ENCODE measurements at places on chromosomes 3 and 15.

- DNase-seq, result no peak
Observed at GRCh38 chr3:4926892-4927291, 52.3 kb upstream of the BHLHE40 start.

- DNase-seq, result no peak
Observed at GRCh38 chr3:42019144-42019952, 57.4 kb upstream of the ULK4 start.

DNA sequence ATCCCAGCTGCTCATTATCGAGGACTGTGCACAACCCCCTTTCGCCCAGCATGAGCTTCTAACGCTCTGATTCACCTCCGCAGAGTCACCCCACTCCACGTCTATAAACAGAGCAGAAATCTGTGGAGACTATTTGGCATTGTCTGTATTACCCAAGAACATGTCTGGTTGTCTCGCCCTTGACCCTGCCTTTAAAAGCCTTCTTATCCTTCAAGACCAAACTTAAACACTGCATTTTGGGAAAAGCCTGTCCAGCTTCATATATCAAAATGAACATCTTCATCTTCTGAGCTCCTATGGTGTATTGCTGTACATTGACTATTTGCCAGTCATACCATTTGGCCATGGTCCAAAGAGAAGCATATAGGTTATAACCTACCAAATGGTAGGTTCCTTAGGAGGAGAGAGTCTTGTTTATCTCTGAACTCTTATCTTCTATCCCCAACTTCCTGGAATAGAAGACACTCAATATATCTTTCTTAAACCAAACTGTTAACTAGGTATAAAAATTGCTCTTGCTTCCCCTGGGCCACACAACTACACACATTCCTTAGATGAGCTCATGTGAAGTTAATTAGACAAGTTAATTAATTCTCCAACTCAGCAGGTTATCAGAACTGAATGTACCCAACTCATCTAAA, 90.1 kb downstream of the FBN1 start:
- DNase-seq, result no peak

- DNase-seq, result no peak
Observed at GRCh38 chr3:38986901-38987300, 64.8 kb downstream of the SCN11A start.

DNA sequence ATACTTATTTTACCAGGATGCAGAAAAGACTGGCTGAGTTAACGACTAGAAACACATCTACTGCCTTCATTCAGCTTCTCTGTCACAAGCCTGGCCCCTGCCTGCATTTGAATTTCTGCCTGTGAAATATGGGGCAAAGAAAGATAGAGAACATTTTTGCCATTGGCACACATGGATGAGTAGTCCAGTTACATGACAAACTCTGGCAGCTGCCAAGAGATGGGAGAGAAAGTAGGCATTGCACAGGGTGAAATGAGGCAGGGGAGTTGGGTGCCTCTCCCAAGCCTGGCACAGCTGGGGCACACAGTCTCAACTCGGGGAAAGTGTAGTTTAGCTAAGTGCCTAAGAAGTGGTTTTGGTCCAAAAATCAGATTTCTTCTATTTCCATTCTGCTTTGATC, 24.0 kb downstream of the ANXA2 start:
- DNase-seq, result no peak

DNA sequence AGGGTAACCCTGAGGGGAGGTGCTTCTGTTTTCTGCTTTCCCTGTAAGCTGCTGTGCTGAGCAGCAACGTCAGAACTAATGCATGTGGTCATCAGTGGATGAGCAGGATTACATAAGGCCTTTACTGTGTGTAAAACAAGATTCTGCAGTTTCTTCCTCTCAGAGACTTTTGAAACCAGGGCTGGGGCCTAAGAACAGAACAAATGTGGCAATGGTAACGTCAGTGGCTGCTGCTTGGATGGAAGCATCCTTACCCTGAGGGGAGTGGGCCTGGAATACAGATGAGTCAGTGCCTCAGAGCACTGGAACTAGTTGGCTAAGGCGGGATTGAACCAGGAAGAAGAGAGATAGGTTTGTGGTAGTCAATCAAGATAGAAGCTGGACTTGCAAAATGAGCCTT, 180.2 kb upstream of the KCNH8 start:
- DNase-seq, result no peak

- no peak for DNase-seq
Observed at GRCh38 chr15:32936283-32936918, 218.6 kb downstream of the GREM1 start.

GRCh38 chr3:71450162-71450561, 133.4 kb downstream of the FOXP1 start:
- DNase-seq, result no peak

DNA sequence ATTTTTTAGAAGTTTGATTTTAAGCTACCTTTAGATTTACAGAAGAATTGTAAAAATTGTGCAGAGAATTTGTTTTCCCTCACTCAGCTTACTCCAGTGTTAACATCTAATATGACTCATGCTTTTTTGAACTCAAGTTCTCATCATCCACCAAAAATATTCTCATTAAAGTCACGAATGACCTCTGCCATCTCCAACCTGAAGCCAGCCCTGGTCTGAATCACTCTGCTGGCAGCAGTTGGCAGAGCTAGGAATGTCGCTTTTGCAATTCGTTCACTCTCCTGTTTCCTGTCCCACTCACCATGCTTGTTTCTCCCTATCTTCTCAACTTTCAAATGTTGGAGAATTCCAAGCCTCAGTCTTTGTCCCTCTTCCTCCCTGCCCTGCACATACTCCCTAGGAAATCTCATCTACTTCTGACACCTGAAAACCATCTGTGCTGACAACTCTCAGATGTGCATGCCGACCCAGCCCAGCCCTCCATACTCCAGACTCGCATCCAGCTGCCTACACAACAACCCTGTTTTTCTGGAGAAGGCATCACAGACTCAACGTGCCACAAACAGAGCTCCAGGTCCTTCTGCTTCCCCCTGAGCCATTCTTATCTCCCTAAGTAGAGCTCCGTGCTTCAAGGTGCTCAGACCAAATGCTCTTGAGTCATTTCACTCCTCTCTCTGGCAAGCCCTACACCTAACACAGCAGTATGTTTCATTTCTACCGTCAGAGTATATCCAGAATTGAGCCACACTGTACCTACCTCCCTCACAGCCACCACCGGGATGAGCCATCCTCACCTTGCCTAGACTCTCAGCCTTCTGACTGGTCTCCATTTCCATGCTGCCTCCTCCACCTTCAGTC, 24.9 kb downstream of the PRR23E start:
- DNase-seq, result no peak

All from NCI-H1105 treated with DMSO at 0.1 percent for 48 hours (cell line).